ENCODE measurements at places on chromosomes 2 and 18. TPM values are rescaled to one million over a fixed set of nuclear protein-coding genes. Genes with fewer than 3 reads are reported as not detected.

The PMAIP1 gene
- 29.8 TPM for total RNA-seq

The CIB4 gene
- not detected for total RNA-seq

The CHMP1B gene
- total RNA-seq: 49.7 TPM

The CCT4 gene
- 187 TPM for total RNA-seq

The LYPD1 gene
- 0.17 TPM for total RNA-seq

The SOWAHC gene
- 7.1 TPM for total RNA-seq

The ZC3H15 gene
- 92.7 TPM for total RNA-seq

The AKAIN1 gene
- not detected for total RNA-seq

The FKBP1B gene
- 12.1 TPM for total RNA-seq

The NFE2L2 gene
- 97.1 TPM for total RNA-seq

The SLC14A1 gene
- total RNA-seq: 31.0 TPM

The MCEE gene
- total RNA-seq: 18.8 TPM

The HYCC2 gene
- total RNA-seq: 6.2 TPM

The ABHD1 gene
- 0.26 TPM for total RNA-seq

The TBR1 gene
- total RNA-seq: not detected

The NABP1 gene
- total RNA-seq: 117 TPM

The TTR gene
- not detected for total RNA-seq

The C2orf81 gene
- 1.5 TPM for total RNA-seq

The LIMS3 gene
- not detected for total RNA-seq

The DSEL gene
- 157 TPM for total RNA-seq

The CRYGC gene
- not detected for total RNA-seq

The CKAP2L gene
- 0.26 TPM for total RNA-seq

The CCDC74B gene
- total RNA-seq: 3.1 TPM

The EMX1 gene
- not detected for total RNA-seq

The CHRNA1 gene
- 0.33 TPM for total RNA-seq

The BOLL gene
- total RNA-seq: not detected

The DSG3 gene
- total RNA-seq: not detected

The CYP27C1 gene
- total RNA-seq: not detected

The RPIA gene
- 6.4 TPM for total RNA-seq

The SCN3A gene
- 0.33 TPM for total RNA-seq

The CENPA gene
- 1.8 TPM for total RNA-seq

The TUBB8B gene
- not detected for total RNA-seq

The POTEI gene
- not detected for total RNA-seq

The SERTAD2 gene
- total RNA-seq: 15.2 TPM

The CHST9 gene
- total RNA-seq: not detected

The MREG gene
- total RNA-seq: 3.5 TPM

The MAPRE2 gene
- 8.2 TPM for total RNA-seq

The GNLY gene
- total RNA-seq: not detected

The CHN1 gene
- 203 TPM for total RNA-seq

The GRP gene
- not detected for total RNA-seq

The C2orf92 gene
- total RNA-seq: 0.77 TPM

The TUBA4B gene
- total RNA-seq: not detected

The MOCOS gene
- 9.0 TPM for total RNA-seq

The GCKR gene
- total RNA-seq: 0.26 TPM

The OR6B3 gene
- not detected for total RNA-seq

The TTN gene
- total RNA-seq: 0.33 TPM

The TRIM43B gene
- total RNA-seq: not detected

The PRPF40A gene
- 105 TPM for total RNA-seq

The NCOA1 gene
- 14.6 TPM for total RNA-seq
